ENCODE measurements at places on chromosomes 11 and 22.

DNA sequence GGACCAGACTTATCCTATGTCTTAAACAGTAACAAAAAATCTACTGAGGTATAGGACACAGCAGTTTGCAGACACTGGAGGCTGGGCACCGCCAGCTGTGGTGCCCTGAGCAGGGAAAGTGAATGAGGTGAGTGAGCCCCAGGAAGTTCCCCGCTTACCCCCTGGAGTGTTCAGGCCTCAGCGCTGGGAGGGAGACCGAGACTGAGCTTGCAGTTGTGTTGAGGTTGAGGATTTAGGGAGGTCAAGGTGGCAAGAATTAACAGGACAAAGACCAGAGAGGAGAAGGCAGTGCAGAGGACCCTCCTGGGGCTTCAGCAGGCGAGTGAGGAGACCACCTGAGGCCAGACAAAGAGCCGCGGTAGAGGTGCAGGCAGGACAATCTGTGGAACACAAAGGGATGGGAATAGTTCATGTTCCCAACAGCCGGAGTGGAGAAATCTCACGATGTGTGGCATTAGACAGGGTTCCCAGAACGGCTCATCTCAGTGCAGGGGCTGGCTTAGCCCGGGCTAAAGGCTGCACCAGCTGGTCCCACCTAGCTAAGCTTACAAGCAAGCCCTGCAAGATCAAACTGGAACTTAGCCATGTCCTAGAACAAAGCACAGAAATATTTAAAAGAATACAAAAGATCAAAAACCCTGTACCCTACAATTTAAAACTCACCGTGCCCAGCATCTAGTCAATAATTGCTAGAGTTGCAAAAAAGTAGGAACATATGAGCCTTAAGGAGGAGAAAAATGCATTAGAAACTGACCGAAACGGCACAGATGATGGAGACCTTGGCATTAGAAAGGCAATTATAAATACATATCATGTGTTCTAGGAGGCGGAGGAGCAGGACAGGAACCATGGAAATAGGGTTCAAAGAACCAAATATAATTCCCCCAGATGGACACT is 47.4 kb upstream of the PITPNB start:
- DNase-seq, result no peak

DNA sequence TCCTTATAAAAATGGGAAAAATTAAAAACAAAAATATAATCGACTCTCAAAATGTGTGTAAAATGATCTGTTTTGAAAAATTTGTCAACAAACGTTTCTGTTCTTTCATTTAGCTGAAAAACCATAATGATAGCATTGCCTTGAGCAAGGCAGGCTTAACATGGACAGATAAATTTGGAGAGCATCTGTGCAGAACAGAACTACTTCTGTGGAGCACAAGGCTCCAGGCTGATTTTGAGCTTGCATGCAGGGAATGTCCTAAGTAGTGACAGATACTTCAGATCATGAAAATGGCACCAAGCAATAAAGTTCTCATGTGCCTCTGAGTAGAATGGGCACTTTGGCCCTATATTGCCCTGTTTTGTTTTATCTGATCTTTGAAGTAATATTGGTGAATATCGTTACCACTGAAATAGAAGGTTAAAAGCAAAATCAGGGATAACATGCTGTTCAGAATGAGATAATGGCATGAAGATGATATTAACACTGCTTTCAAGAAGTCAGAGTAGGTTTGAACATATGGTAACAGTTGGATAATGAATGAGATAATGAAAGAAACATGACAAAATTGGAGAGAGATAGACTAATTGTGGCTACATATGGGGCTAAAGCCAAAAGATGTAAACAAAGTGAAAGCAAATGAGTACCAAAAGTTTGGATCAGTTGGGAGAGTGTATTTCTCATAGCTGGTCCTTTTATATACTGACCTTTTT is 730.5 kb upstream of the CCDC179 start:
- no peak for DNase-seq

DNA sequence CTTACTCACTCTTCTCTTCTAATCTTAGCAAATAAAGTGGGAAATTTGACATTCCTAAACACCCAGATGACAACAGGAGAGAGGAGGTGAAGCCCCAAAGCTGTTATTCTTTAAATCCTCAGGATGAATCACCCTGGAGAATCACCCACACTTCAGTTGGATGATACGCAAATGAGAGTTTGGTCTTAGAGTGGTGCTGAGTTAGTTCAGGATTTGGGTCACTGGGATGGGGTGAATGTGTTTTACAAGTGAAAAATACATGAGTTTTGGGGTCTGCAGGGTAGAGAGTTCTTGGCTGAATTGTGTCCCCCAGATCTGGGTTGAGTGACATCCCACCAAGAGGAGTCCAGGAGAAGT is 117.2 kb downstream of the GGTLC2 start:
- no peak for DNase-seq

DNA sequence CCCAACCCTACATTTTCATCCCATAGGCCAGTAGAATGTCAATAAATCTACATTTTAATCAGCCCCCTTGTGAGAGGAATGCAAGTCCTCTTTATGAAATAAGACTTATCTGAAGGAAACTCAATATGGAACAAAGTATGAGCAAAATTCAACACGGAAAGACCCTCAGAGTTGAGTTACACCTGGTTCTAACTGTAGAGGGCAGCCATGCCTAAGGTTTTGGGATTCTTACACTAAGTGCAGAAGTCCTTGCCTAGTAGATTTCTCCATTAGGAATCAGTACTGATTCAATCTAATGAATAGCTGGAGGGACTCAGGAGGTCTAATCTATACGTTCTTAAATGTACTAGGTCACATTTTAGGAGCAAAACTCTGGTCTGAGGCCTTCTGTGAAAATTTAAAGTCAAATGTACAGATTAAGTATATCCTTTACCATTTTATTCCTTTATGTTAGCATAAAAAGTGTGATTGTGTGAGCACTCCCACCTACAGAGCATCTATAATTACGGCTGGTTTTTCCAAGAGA is 904.5 kb downstream of the DLG2 start:
- DNase-seq, result no peak

- no peak for DNase-seq
Observed at GRCh38 chr11:113119074-113119473, 157.9 kb downstream of the NCAM1 start.

DNA sequence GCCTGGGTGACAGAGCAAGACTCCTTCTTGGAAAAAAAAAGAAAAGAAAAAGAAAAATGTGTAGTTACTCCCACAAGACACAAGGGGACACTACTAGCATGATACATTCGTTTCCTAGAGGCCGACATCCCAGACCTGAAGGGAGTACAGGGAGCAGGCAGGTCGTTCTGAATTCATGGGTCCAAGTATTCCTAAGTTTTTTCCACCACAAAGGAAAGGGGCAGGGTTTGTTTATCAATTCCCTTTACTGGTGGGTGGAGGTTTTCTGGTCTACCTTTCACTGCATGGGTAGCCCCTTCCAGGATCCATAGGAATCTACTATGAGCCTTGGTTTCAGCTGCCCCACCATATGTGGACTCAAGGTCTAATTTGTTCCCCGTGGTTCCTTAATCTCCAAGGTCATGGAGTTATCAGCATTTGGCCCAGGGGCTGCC is 11.8 kb downstream of the TIGD3 start:
- DNase-seq, result no peak

DNA sequence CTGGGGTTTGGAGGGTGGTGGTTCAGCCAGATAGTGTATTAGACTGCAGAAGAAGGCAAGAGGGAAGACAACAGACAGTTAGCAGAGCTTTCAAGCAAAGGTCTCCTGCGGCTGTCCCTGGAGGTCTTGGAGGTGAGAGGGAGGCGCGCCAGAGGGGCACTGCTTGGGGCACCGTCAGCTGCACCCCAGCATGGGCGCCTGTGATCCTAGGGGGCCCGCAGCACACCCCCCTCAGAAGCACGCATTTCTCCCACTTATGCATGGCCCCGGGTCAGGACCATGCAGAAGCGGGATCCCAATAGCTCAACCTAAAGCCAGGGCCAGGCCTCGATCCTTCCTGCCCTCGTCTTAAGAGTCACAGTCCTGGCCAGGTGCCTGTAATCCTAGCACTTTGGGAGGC is 26.5 kb downstream of the FGF4 start:
- no peak for DNase-seq

DNA sequence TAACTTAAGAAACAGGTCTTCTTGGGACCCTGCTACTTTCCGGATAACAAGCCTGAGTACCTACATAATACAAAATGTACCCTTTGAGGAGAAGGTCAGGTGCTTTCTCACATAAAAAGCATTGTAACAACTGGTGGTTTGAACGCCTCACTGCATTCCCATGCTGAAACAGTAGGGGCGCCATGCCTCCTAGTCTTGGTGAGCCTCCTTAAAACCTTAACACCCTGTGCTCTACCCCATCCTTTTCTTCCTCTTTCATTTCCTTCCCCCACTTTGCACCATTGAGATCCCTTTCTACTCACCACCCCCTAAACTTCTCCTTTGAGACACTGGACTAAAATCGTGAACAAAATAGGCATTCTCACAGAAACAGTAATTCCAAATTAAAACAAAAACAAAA is 729.3 kb downstream of the NTM start:
- no peak for DNase-seq

- no peak for DNase-seq
Observed at GRCh38 chr11:72451831-72452376, 17.6 kb upstream of the CLPB start.

- no peak for DNase-seq
Observed at GRCh38 chr11:128201801-128202200, 385.6 kb downstream of the ETS1 start.

- DNase-seq, result no peak
Observed at GRCh38 chr22:37162221-37163095, 12.7 kb upstream of the IL2RB start.

DNA sequence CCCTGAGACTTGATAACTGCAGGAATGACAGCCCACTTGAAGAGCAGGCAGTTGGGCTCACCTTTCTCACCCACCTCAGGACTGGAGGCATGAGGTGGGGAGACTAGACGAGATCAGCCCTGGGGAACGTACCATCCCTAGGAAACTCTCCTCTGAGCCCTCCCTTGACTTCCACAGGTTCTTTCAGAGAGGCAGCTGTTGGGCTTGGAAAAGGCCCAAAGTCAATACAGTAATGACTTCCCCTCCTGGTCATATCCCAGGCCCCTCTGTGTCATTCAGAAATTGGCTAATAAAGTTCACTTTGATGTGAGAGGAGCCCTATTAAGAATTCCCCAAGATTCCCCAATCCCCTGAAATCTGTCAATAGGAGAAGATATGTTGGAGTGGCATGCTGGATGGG is 5.8 kb upstream of the NECTIN1 start:
- no peak for DNase-seq

DNA sequence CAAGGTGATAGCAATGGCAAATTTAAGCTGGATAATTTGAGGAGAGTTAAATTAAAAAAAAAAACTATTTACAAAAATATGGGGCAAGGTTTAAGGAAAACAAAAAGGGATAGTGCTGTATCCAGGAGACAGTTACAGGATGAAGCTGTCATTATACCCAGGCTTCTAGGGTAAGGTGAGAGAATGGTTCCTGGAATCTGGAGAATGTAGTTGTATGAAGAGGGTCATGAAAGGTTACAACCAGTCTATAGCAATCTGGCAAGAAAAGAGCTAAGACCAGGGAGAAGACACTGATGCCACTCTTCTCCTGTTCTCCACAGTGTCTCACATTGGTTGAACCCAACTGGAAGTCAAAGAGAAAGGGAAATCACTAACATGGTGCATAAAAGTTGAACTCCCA is 144.9 kb downstream of the SOX6 start:
- no peak for DNase-seq

GRCh38 chr11:106389101-106389500 is 311.6 kb downstream of the AASDHPPT start:
- DNase-seq, result no peak

DNA sequence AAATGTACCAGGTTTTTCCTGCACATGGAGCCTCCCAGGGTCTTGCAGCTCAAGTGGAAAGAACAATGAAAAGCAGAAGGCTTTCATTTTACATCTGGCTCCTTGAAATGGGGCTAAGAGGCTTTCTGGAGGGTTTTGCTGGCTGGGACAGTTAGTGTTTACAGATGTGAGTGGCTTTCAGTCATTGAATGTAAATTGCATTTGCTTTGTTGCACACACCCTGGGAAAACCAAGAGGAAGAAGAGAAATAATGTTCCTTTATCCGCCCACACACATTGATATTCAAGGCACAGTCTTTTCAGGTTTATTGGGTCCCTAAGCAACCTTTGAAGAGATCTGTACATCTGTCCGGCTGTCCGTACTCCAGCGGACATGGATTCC is 144.5 kb downstream of the SPON1 start:
- DNase-seq, result no peak

GRCh38 chr22:48096851-48097665 is 1334.6 kb downstream of the TBC1D22A start:
- DNase-seq, result no peak

- DNase-seq, result no peak
Observed at GRCh38 chr11:33944693-33945424, 53.0 kb upstream of the LMO2 start.

- no peak for DNase-seq
Observed at GRCh38 chr22:28332410-28332809, 347.2 kb downstream of the TTC28 start.

GRCh38 chr22:34834059-34834458 is 231.9 kb upstream of the ISX start:
- no peak for DNase-seq

DNA sequence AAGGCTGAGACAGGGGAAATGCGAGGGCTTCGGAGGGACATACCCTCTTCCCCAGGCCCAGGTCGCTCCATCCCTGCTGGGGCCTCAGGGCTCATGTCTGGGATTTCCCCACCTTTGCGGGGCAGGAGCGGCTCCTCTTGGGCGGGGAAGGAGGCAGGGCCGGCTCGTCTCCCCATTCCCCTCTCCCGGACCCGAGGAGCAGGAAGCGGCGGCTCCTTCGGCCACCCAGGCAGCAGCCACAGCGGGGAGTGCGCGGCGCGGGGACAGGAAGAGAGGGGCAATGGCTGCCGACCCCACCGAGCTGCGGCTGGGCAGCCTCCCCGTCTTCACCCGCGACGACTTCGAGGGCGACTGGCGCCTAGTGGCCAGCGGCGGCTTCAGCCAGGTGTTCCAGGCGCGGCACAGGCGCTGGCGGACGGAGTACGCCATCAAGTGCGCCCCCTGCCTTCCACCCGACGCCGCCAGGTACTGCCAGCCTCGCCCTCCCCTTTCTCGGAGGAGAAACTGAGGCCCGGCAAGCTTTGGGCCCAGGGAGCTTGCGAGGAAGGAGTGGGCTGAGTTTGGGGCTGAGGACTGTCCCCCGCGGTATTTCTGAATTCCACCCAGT is at the start of gene ANKK1:
TSS of gene ANKK1 (plus strand) at position 175 of the 607 bp plus-strand sequence. CDS start at position 281, 106 bp downstream.
- DNase-seq, result no peak

DNA sequence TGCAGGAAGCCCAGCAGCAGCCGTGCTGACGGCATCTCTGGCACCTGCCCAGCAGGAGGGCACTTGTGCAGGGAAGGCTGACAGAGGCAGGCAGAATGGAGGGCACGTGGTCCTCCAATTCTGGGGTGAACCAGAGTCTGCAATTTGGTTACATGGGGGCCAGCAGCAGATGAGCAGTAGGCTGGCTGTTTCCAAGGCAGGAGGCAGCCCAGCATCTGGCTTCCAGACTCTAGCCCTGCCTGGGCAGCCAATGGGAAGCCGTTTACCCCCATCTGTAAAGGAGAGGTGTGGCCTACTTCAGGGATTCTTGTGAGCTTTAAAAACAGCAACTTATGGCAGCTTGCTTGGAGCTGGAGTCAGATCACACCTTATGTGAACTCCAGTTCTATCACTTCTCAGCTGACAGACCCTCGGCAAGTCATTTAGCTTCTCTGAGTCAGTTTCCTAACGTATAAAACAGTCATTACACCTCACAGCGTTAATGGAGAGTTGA is 27.9 kb upstream of the RASL10A start:
- DNase-seq, result no peak

GRCh38 chr11:17498475-17498874 is 21.8 kb upstream of the ABCC8 start:
- DNase-seq, result no peak
